ENCODE measurements at places on chromosomes 6 and 20. TPM values are rescaled to one million over a fixed set of nuclear protein-coding genes. Genes with fewer than 3 reads are reported as not detected.

Gene UBD
- total RNA-seq: 0.15 TPM

Gene CFAP61
- total RNA-seq: 0.18 TPM

Gene WFDC6
- not detected for total RNA-seq

Gene ADGRB3
- total RNA-seq: 1.0 TPM

Gene IL17F
- not detected for total RNA-seq

DNA sequence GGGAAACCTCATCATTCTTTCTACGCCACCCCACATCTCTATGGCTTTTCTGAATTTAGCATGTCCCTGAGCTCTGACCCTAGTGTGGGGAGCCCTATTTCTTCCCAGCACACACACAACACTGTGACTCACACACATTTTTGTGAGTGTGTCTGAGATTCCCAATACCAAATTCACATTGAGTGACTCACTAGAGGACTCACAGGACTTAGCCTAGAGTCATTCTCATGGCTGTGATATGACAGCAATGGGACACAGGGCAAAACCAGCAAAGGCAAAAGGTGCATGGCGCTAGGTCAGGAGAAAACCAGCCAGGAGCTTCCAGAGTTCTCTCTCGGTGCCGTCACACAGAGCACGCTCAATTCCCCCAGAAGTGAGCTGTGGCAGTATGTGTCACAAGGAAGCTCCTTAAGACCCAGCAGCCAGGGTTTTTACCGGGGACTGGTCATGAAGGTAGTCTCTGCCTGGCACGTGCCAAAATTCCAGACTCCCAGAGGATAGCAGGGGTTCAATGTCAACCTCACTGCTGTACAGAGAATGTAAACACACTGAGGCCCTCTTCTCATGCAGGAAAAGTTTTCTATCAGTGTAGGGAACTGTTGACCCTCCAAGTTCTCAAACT, 6.2 kb downstream of the CSTL1 start:
- no peak for DNase-seq

DNA sequence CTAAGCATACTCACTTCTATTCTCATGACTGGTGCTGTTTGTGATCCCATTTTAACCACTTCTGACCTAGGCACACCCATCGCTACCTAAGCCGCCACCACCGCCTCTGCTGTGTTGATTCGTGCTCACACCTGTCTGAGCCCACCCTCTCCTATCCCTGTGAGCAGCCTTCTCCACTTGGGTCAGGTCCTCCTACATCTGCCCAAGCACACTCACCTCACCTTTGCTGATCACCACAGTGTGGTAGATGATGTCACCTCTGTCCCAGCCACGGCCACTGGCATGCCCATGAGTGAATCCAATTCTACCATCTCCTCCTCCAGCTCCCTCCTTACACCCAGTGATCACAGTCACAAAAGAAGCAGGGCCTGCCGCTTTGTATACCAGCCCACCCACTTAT, 20.8 kb downstream of the MUC22 start:
- no peak for DNase-seq

- DNase-seq: peak; percentile 87
Measured at GRCh38 chr20:46040902-46041535, 12.0 kb downstream of the SLC12A5 start.

GRCh38 chr20:41175201-41175651, 37.9 kb downstream of the PLCG1 start:
- DNase-seq: peak; percentile 1

DNA sequence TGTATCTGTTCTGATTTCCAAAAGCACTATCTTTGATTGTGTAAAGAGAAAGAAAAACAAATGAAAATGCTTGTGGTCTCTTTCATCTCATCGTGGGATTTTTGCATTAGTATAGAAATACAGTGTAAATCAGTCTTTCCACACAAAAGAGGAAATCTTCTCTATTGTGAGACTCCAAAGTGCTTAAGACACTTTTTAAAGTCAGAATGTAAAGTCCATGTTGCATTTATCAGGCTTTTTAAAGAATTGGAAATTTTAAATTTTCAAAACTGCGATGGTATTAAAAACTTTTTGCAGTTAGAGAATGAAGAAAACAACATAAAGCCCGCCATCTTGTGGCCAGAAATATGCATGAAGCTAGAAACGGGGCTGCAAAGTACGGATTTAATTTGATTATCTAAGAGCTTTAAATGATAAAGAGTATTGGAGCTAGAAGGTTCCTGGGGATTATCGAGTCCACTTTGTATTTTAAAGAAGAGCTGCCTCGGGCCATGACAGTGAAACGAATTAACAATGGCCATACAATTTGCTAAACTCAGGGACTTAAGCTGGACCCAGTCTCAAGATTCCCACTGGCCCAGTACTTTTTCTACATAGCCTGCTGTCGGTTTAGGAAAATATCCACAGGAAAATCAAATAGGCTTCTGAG, 339.6 kb downstream of the ARHGAP18 start:
- peak; percentile 24 for DNase-seq

GRCh38 chr6:169273511-169273910, 19.9 kb upstream of the THBS2 start:
- no peak for DNase-seq

DNA sequence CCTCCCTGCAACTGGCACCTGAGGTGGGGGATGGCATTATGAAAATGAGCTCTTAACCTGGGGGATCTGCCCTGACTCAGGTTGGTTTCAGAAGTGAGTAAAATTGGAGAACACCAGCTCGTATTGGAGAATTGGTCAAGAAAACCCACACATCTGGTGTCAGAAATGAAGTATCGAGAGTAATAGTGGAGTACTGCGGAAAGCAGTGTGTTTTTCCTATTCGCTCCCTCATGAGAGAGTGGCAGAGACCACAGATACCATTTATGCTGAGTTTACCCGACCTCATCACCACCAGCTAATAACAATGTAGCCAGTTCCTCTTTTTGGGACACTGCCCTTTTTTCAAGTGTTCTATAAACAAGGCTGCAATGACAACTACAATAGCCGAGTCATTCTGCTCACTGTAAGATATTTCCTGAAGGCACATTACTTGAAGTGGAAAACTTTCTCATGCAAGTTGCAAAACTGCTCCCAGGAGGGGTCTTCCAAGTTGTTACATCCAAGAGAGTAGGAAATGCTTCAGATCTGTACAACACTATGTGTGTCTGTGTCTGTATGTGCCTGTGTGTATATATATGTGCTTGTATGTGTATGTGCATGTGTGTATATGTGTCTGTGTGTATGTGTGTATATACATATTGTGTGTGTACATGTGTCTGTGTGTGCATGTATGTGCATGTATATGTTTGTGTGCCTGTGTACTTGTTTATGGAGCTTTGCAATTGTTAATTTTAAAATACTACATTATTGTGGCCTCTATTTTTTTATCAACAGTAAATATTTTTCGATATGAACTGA, 106.0 kb upstream of the CST7 start:
- no peak for DNase-seq

- DNase-seq: no peak
Measured at GRCh38 chr6:85405175-85405852, 44.6 kb upstream of the NT5E start.

DNA sequence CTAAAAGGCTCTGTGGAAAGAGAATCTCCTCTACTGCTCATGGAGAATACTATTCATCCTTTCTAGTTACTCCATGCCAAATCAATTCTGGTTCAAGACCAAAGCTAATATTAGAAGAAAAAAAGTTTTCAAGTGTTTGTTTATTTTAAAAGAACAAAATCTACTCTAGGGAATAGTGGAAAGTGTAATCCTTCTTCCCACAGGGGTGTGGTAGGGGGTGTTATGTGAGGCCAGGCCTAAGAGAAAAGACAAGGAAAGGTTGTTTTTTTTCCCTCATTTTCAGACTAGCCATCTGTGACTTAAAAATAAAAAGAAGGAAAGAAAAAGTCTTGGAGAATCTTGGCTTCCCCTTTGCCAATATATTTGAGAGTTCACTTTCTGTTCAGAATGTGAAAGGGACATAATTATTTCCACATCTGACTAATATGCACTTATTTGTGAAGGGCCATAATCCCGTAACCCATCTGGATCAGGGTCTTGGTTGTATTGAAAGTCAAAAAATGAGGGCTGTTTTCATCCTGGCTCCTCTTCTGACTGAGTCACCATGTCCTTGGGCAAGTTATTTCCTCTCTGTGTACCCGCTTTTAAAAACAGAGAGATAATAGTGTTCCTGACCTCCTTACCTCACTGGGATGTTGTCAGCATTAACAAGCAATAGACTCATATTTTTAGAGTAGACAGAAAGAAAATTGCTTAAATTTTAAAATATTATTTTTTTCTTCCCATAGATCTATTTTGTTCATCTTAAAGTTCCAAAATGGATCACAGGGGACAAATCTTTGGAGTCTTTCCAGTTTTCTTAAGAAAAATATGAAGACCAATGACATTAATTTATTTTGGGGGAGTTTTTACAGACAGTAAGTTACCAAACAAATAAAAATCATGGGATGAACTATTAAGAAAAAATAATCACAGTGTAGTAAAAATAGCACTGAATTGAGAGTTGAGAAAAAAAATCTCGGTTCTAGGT, 233.7 kb downstream of the IBTK start:
- no peak for DNase-seq

GRCh38 chr6:33926451-33926850, 122.6 kb upstream of the MLN start:
- peak; percentile 47 for DNase-seq

- DNase-seq: no peak
Measured at GRCh38 chr6:27168108-27168507, 79.4 kb upstream of the PRSS16 start.

DNA sequence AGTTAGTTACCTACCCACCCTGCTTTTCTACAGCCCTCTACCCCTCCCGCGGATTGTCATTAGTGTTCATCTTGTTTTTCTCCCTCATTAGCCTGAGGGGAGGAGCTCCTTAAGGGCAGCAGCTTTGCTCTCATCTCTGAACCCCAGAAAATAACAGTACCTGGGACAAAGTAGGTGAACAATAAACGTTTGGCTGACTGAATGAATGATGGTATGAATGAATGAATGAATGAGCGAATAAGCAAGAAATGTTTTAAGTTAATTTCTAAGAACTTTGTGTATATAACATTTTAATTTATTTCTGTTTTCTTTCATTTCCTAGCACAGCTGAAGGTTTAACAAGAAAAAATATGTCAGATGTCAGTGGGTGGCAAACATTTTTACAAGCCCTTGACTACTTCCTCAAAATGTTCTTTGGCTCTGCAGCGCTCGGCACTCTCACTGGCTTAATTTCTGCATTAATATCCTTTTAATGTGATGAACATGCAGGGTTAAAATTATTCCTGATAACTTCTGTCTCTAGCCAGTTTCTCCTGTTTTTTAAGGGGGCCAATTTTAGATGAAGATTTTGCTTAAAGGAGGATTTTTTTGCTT, 50.1 kb downstream of the SLC9A8 start:
- DNase-seq: no peak

- no peak for DNase-seq
Measured at GRCh38 chr20:2775139-2775538, 25.3 kb downstream of the CPXM1 start.

GRCh38 chr6:49252901-49253300, 210.2 kb downstream of the MMUT start:
- no peak for DNase-seq

DNA sequence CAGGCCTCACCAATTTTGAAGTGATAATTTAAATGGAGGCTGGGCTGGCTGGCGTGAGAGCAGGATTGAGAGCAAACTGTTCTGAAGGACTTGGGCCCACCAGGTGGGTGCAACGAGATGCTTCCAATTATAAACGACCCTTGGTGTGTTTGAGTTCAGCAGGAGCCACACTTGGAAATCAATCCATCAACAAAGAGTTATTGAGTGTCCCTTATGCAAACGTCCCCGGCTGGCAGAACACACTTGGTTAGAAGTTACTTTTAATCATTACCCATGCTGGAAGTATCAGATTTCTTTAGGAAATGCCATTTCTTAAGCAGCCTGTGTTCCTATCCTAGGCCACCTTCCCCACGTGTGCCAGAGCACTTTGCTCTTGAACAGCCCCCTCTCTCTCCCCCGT, 37.8 kb upstream of the ZNF831 start:
- no peak for DNase-seq

DNA sequence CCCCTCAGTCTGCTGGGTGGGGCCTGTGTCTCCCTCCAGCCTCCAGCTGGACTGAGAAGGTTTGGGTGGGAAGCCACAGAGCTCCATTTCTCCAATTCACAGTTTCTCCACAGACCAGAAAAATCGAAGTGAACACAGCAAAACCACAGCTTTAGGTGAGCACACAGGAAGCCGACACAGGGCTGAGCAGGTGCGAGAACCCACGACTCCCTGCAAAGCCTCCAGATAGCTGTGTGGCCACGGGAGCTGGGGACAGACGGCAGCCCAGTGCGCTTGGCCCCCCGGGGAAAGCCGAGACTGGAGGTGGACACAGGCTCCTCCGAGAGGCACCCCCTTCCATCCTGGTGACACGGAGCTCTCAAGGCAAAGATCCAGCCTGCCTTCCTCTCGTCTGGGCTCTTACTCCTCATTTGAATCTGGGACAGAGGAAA, 29.0 kb upstream of the MPC1 start:
- no peak for DNase-seq

- DNase-seq: no peak
Measured at GRCh38 chr6:25329982-25330381, 50.8 kb downstream of the CARMIL1 start.

DNA sequence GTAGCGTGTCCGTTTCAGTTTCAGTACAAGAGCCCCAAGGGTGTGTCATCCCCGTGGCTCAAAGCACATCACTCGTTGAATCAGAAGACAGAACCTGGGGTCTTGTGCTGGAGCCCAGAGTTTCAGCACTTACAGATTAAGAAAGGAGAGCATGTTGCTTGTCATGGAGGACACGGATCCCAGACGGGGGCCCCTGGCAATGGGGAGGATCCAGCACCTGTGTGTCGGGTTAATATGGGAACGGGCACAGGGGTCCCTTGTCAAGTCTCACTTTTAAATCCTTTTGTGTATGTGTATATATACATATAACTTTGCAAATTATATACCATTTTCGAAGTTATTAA, 23.4 kb downstream of the THBS2 start:
- no peak for DNase-seq

DNA sequence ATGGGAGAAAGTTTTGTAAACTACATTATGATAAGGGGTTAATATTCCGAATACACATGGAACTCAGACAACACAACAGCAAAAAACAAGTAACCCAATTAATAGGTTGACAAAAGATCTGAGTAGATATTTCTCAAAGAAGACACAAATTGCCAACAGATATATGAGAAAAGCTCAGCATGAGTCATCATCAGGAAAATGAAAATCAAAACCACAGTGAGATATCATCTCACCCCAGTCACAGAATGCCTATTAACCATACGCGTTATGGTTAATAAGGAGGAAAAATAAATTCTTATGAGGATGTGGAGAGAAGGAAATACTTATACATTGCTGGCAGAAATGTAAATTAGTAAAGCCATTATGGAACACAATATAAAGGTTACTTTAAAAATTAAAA, 695.0 kb downstream of the COL12A1 start:
- no peak for DNase-seq

- DNase-seq: no peak
Measured at GRCh38 chr6:43296780-43297497, 1.1 kb upstream of the SLC22A7 start.

- no peak for DNase-seq
Measured at GRCh38 chr6:41222513-41222912, 5.6 kb upstream of the TREML4 start.
